ENCODE measurements at places on chromosomes 1 and 21.

DNA sequence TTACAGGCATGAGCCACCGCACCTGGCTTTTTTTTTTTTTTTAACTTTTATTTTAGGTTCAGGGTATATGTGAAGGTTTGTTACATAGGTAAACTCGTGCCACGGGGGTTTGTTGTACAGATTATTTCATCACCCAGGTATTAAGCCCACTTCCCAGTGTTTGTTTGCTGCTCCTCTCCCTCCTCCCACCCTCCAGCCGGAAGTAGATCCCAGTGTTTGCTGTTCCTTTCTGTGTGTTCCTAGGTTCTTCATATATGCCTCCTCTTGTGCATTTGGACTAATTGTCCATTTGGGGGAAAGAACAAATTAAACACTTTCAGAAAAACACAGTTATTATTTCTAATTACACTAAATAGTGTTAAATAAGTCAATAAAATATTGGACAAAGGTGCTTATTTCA is 1.1 kb upstream of the SLC2A7 start:
- peaks cover 4% of the 10 kb centered on the region for H3K27me3 ChIP-seq
- no peak overlapping the region for H3K4me3 ChIP-seq
- no peak overlapping the region for H3K27ac ChIP-seq

- no peak overlapping the region for H3K4me3 ChIP-seq
- H3K4me1 ChIP-seq = no peaks in the 10 kb centered on the region
- H3K27me3 ChIP-seq = peaks cover 7% of the 10 kb centered on the region
- no peak overlapping the region for H3K27ac ChIP-seq
- DNase-seq = no peak
- no peaks in the 10 kb centered on the region for H3K36me3 ChIP-seq
Measured at GRCh38 chr1:23274134-23274505, 56.8 kb upstream of the HTR1D start.

GRCh38 chr1:188706742-188707141 is 1770.9 kb downstream of the BRINP3 start:
- H3K4me1 ChIP-seq = no peaks in the 10 kb centered on the region
- no peak for DNase-seq
- H3K27me3 ChIP-seq = no peaks in the 10 kb centered on the region
- H3K27ac ChIP-seq = no peak overlapping the region
- H3K4me3 ChIP-seq = no peak overlapping the region

- H3K36me3 ChIP-seq = no peaks in the 10 kb centered on the region
- no peak overlapping the region for H3K4me3 ChIP-seq
- H3K4me1 ChIP-seq = peaks cover 46% of the 10 kb centered on the region
- H3K27me3 ChIP-seq = no peaks in the 10 kb centered on the region
- H3K27ac ChIP-seq = peak overlapping the region; percentile 21
Measured at GRCh38 chr1:24206516-24207394, 19.7 kb upstream of the IFNLR1 start.

- H3K27ac ChIP-seq = no peak overlapping the region
- H3K27me3 ChIP-seq = no peaks in the 10 kb centered on the region
- H3K36me3 ChIP-seq = no peaks in the 10 kb centered on the region
- no peak overlapping the region for H3K4me3 ChIP-seq
- no peak for DNase-seq
Measured at GRCh38 chr1:200179781-200180160, 152.3 kb downstream of the NR5A2 start.

GRCh38 chr1:110134050-110134595 is 16.2 kb upstream of the SLC6A17 start:
- no peak overlapping the region for H3K27ac ChIP-seq
- no peak for DNase-seq
- H3K4me3 ChIP-seq = no peak overlapping the region
- no peaks in the 10 kb centered on the region for H3K36me3 ChIP-seq
- H3K27me3 ChIP-seq = peaks cover 53% of the 10 kb centered on the region

DNA sequence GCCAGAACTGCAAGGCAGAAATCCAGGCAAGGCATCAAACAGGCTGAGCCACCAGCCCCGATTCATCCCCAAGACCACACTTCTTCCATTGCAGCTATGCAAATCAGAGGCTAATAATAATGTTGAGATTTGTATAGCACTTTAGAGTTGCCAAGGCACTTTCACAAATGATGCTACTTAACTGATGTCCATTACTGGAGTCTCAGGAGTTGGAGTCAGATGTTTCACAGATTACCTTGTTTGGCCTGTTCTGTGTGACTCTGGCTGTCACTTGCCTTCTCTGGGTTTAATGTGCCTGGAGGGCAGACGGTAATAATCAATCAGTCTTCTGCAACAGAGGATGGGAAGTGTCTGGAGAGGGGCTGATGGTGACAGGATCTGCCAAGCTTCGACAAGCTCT is 40.8 kb upstream of the MPZL1 start:
- H3K36me3 ChIP-seq = no peaks in the 10 kb centered on the region
- no peaks in the 10 kb centered on the region for H3K27me3 ChIP-seq
- no peak overlapping the region for H3K4me3 ChIP-seq
- H3K27ac ChIP-seq = no peak overlapping the region
- H3K4me1 ChIP-seq = peaks cover 15% of the 10 kb centered on the region

All from suprapubic skin (tissue), 4 donors.